ENCODE measurements at places on chromosomes 6 and 20. TPM values are rescaled to one million over a fixed set of nuclear protein-coding genes. Genes with fewer than 3 reads are reported as not detected.

Gene RAET1G
- not detected for total RNA-seq

Gene IPCEF1
- 1.6 TPM for total RNA-seq

Gene CST2
- total RNA-seq: not detected

Gene C6orf58
- total RNA-seq: 0.64 TPM

Gene FITM2
- 5.7 TPM for total RNA-seq

Gene TRIM31
- not detected for total RNA-seq

Gene PLA2G7
- total RNA-seq: not detected

Gene SRMS
- not detected for total RNA-seq

Gene EEF1A2
- 13.7 TPM for total RNA-seq

Gene ISM1
- not detected for total RNA-seq

Gene DPPA5
- total RNA-seq: not detected

Gene ZC3H12D
- 0.30 TPM for total RNA-seq

Gene ROS1
- total RNA-seq: not detected

Gene LAMA5
- 13.2 TPM for total RNA-seq

Gene HLA-DQB1
- not detected for total RNA-seq

Gene SAYSD1
- total RNA-seq: 16.2 TPM

Gene RHAG
- total RNA-seq: not detected

Gene ARFGEF3
- 0.61 TPM for total RNA-seq

Gene TRIM38
- total RNA-seq: 9.7 TPM

Gene MAN1A1
- total RNA-seq: not detected

Gene KLC4
- 35.6 TPM for total RNA-seq

Gene DEFB129
- not detected for total RNA-seq

Gene ATP6V1G2
- total RNA-seq: 3.1 TPM

Gene SGK2
- 1.1 TPM for total RNA-seq

Gene TGM6
- total RNA-seq: not detected

Gene ID4
- 29.3 TPM for total RNA-seq

Gene RIPOR3
- 19.1 TPM for total RNA-seq

Gene LPA
- total RNA-seq: not detected

Gene MBOAT1
- total RNA-seq: 6.3 TPM

Gene PPIL6
- 1.8 TPM for total RNA-seq

Gene EFCAB8
- total RNA-seq: 0.13 TPM
